ENCODE measurements at places on chromosomes 2 and 18.

DNA sequence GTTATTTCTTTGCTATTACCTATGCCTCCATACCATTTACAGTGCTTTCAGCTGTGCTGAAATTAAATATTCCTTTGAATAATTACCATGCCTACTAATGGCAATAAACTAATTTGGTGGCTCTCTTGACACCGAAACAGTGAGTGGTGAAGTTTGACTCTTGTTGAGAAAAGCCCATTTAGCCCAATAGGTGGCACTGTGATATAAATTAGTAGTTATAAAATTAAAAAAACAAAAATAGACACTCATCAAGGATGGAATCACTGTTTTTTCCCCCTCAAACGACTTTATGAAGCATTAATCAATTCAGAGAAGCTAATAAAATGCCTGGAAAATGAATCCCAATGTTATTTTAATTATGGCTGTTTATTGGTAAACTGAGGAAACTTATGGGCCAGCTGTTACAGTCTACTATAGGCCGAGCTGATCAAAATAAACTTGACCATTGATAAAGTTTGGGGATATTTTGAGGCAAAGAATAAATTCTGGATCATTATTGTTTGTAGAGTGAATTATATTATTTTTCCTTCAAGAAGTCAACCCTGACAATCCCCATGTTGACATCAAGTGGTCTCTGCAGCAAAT is 339.6 kb downstream of the TRIB2 start:
- DNase-seq, result no peak

DNA sequence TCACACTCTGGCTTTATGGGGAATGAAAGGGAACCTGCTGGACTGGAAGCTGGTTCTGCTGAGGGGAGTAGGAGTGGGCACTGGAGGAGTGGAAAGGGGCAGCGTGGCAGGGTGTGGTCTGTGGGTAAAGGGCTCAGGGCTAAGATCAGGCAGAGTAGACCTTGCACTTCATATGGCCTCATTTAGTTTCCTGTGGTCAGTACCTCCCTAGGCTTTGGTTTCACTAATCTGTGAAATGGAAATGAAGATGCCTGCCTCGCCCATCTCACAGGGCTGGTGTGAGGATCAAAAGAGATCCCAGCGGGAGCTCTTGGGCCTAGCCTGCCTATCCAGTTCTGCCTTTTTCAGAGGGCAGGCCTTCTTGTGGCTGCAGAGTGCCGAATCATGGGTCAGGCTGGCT is 208.7 kb downstream of the LOXHD1 start:
- DNase-seq, result no peak

- no peak for DNase-seq
Measured at GRCh38 chr18:56060967-56061541, 473.1 kb upstream of the TCF4 start.

DNA sequence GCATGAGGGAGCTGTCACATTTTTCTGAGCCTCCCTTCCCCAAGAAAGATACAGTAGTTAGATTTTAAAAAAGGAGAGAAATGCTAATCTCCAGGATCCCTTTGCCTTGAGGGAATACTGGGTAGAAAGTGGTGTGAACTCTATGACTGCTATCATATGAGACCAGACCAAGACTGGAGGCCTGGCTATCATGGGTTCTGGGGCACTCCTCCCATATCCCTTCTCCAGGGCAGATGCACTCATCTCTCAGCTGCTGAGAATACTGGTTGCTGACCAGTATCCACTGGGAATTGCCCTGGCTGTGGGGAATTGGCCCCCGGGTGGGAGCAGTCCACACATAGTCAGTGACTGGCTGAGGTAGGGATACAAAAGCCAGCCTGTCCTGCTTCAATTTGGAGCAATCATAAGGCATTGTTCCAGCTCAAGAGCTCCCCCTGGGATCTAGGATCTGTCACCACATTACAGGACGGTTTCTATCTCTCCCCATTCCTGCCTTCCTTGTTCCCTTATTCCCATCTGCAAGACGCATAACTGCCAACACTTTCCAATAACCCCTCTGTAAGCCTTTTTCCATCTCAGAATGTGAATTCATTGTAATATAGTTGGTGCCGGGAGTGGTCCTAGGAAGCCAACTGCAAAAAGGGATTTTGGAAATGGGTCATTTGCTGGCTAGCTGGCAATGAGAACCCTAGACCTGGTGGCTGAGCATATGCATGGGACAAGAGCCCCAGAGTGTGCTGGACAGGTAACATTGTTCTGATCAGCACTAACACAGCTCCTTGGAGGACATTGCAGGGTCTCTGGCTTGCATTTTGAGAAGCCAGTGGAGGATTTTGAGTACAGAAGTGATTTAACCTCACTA is 35.4 kb upstream of the REEP1 start:
- no peak for DNase-seq

GRCh38 chr2:72754628-72755320 is 71.1 kb downstream of the EXOC6B start:
- DNase-seq, result no peak

GRCh38 chr2:209511637-209512036 is 87.8 kb downstream of the MAP2 start:
- no peak for DNase-seq

DNA sequence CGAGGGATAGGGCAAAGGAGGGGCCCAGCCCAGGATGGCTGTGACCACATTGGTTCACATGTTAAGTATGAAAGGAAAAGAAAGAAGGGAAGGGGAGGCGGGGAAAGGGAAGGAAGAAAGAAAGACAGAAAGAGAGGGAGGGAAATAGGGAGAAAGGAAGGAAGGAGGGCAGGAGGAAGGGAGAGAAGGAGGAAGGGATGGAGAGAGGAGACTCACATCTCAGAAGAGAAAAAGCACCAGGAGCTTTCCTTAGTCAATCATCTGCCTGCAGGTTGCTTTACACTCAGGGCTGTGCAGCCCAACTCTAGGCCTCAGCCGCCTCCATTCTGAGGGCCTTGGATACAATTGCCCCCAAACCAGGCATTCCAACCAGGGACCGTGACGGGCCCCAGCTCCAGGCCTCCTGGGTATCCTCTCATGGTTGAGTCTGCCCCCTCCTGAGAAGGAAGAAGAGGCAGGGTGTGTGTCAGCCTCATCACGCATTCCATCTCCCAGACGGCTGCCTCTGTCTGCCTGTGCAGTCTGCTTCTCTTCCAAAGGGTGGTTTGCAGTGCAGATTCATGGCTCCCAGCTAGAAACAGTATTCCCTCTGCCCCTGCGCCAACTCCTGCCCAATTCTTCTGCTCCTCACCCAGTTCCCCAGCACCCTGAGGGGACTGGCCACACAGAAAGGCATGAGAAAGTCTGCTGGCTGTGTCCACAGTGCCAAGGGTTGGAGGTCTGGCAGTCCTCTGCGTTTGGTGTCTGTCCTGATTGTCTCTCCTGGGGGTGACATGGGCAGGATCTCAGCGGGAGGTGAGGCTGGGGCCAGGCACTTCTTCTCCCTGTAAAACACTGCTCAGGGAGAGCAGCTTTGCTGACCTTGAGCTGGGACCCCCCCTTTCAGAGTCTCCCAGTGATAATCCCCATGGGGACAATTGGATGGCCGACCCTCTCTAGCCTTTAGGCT is 163.3 kb downstream of the SMAD7 start:
- DNase-seq, result no peak

DNA sequence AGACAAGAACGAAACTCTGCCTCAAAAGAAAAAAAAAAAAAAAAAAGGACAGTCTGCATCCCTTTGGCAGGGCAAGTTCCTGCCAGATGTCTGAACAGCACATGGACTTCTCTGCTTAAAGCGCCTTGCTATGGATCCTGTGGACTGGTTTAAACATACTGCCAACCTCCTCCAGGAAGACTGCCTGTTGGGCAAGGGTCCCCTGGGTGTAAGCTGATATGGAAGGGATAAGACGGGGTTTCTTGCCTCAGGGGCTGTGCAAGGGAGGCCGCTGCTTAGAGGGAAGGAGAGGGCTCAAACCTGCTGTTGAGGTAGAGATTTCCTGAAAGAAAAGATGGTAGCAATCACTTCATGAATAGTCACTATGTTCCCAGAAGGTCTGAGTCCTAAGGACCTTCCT is 22.2 kb downstream of the SKA1 start:
- no peak for DNase-seq

GRCh38 chr18:34595690-34596089 is 114.4 kb upstream of the DTNA start:
- DNase-seq, result no peak

GRCh38 chr18:80188643-80189530 is 58.4 kb downstream of the PARD6G start:
- no peak for DNase-seq

DNA sequence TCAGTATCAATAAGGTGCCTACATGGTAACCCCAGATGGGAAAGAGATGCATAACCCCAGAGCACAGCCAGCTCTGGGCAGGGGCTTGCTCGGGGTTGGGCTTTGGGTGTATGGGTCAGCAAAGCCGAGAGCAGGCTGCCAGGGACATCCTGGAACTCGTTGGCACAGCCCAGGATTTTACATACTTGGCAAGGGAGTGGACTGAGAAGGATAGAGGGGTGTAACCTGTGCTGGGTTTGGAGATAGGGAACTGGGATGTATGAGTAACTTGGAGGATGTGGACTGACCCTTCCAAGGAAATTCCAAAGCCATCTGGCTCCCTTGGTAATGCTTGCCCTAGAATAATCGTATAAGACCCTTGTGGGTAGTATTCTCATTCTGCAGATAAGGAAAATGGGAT is 44.2 kb downstream of the GPR39 start:
- no peak for DNase-seq

DNA sequence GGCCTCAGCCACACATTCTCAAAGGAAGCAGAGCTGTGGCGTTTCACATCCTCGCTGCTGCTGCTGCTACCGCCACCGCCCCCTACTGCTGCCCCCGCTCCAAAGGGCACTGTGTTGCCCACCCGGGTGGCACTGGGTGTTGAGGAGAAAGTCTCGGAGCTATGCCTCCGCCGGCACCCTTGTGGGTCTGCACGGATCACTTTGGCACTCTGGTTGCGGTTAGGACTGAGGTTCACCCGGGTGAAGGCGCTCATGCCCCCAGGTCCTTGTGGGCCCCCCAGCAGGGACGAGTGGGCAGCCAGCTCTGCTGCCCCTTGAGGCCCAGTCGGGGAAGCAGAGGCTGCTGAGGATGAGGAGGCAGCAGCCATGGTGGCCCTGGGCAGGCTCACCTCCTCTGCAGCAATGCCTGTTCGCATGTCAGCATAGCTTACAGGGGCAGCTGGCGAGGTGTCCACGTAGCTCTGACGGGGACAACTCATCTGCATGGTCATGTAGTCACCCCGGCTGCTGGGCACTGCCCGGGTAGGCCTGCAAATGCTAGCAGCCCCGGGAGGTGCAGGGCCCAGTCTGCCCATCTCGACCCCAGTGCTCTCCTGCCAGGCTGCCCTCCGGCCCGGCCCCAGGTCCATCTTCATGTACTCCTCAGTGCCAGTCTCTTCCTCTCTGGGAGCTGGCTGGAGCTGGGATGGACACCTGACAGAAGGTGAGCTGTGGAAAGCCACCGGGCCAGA is 4.2 kb downstream of the IRS1 start:
- DNase-seq, result no peak

- no peak for DNase-seq
Measured at GRCh38 chr2:45331410-45331786, 279.7 kb downstream of the SRBD1 start.

- no peak for DNase-seq
Measured at GRCh38 chr2:5070257-5070656, 621.9 kb upstream of the SOX11 start.

GRCh38 chr2:233209533-233210171 is 41.8 kb upstream of the ATG16L1 start:
- no peak for DNase-seq

GRCh38 chr2:166372046-166372445 is 3.7 kb downstream of the SCN9A start:
- DNase-seq, result no peak

DNA sequence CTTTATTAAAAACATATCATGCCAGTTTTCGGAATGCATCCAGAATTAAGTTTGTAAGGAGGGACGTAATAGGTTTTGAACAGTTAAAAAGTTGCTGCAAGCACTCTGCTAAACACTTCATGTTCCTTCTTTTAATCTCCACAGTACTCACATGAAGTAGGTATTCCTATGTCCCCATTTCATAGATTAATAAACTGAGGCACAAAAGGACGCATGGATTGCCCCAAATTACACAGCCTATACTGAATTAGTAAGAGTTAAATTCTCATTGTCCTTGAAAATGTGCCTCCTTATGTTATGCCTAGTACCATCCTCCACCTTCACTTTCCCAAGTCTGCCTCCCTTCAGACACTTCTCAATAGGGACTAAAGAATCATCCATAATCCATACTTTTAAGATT is 358.9 kb upstream of the ATP5MC3 start:
- no peak for DNase-seq

DNA sequence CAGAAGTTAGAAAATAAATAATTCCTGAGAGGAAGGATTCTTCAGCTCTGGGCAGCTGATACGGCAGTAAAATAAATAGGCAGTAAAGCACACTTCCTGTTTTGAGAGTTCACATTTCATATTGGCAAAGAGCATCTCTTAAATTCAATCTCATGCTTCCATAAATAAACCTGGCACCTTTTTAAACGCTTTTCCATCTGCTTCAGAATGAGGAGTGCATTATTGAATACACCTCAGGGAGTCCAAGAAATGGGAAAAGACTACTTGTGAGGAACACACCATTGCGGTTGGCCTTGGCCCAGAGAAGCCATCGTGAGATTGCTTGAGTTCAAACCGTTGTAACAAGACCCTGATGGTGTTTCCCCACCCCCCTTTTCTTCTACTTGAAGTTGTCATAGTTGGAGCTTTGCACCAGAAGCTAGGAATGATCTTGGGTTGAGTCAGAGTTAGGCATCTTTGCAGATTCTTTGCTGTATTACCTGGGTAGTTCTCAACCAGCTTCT is 123.9 kb downstream of the RDH14 start:
- DNase-seq, result no peak

GRCh38 chr2:153584244-153584643 is 105.7 kb upstream of the RPRM start:
- no peak for DNase-seq
